Stomach (tissue), 19 donors: ENCODE measurements at places on chromosomes 3 and 15. TPM values are rescaled to one million over a fixed set of nuclear protein-coding genes. Genes with fewer than 3 reads are reported as not detected.
A peak's percentile ranks its signal among the peaks of the same experiment; 100 is the strongest.

DNA sequence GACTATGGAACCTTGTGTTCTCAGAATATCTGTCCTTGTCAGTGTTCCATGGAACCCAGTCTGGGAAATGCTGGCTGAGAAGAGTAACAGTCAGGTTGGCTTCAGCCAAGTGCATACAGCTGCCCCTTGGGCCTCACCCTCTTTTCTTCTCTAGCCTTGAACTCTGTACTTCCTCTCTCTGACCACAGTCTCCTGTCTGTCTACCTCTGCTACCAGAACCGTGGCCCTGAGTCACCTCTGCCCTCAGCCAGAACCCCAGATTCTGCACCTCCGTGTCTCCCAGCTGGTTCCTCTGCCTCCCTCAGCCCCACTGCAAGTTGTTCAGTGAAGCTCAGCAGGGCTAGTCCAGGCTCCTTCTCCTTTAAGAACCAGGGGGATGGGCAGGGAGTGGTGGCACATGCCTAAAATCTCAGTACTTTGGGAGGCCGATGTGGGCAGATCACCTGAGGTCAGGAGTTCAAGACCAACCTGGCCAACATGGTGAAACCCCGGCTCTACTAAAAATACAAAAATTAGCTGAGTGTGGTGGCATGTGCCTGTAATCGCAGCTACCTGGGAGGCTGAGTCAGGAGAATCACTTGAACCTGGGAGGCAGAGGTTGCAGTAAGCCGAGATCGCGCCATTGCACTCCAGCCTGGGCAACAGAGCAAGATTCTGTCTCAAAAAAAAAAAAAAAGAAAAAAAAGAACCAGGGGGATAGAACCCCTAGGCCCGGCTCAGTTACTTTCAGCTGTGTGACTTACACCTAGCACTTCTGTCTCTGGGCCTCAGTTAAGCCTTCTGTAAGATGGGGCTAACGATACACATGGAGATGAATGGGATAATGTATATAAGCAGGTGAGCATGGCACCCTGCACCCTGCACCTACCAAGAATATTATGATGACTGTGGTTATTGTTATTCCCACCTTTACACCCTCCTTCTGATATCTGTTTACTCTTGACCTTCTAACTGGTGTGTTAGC lies 24.3 kb upstream of the TATDN2 start:
- DNase-seq: peak; percentile 22

Gene SMCO1
- not detected for total RNA-seq

DNA sequence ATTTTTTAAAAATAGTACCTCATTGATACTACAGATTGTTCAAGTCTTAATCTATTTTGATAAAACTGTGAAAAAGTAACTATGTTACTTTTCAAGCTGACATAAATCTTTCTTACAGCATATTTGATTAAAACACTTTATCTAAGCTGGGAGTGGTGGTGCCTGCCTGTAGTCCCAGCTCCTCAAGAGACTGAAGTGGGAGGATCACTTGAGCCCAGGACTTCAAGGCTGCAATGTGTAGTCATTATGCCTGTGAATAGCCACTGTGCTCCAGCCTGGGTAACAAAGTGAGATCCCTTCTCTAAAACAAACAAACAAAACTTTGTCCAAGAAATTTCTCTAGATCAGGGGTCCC lies 59.6 kb upstream of the NEDD4 start:
- no peak for DNase-seq

GRCh38 chr15:42100021-42100800 lies 5.8 kb upstream of the PLA2G4D start:
- DNase-seq: peak; percentile 42

Gene CD80
- 2.2 TPM for total RNA-seq

Gene GALNT15
- total RNA-seq: 59.4 TPM
